B cell (primary cell): ENCODE measurements at places on chromosomes 13 and 19. TPM values are rescaled to one million over a fixed set of nuclear protein-coding genes. Genes with fewer than 3 reads are reported as not detected.

DNA sequence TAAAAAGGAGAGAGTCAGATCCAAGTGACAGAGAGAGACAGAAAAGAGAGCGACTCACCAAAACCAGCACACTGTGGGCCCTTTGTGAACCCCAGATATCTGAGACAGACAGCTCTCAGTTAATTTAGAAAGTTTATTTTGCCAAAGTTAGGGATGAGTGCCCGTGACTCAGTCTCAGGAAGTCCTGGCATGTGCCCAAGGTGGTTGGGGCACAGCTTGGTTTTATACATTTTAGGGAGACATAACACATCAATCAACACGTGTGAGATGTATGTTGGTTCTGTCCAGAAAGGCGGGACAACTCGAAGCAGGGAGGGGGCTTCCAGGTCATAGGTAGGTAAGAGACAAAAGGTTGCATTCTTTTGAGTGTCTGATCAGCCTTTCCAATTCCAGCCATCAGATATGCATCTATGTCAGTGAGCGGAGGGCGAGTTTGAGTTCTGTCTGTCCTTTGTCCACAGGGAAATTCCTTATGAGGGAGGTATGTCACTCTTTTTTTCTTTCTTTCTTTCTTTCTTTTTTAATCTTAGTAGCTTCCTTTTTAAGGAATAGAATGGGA lies 37.2 kb upstream of the ATP11A start:
- H3K27me3 ChIP-seq, result no peaks in the 10 kb centered on the region
- H3K4me1 ChIP-seq, result no peaks in the 10 kb centered on the region
- DNase-seq, result no peak
- no peaks in the 10 kb centered on the region for H3K36me3 ChIP-seq
- H3K4me3 ChIP-seq, result no peak overlapping the region
- no peak overlapping the region for H3K27ac ChIP-seq

GRCh38 chr13:37905736-37906135 lies 36.2 kb upstream of the TRPC4 start:
- no peak overlapping the region for H3K27ac ChIP-seq
- H3K36me3 ChIP-seq, result no peaks in the 10 kb centered on the region
- H3K27me3 ChIP-seq, result no peaks in the 10 kb centered on the region
- DNase-seq, result no peak
- no peaks in the 10 kb centered on the region for H3K4me1 ChIP-seq
- no peak overlapping the region for H3K4me3 ChIP-seq

DNA sequence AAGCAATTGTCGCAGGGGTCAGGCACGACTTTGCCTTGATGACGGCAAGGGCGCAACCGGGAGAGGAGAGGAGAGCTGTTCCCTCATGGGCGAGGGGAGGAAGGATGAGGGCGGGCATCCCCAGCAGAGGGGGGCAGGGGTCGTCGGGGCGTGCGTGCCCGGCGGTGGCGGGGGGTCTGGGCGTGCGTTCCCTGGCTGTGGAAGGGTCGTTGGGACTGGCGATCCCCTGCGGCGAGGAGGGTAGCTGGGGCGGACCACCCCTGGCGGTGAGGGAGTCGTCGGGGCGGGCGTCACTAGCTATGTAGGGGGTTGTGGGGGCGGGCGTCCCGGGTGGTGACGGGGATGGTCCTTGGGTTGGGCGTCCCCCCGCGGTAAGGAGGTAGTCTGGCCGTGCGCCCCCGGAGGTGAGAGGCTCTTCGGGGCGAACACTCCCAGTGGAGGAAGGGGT lies 1.7 kb downstream of the COMP start:
- peaks cover 52% of the 10 kb centered on the region for H3K4me1 ChIP-seq
- DNase-seq, result no peak

DNA sequence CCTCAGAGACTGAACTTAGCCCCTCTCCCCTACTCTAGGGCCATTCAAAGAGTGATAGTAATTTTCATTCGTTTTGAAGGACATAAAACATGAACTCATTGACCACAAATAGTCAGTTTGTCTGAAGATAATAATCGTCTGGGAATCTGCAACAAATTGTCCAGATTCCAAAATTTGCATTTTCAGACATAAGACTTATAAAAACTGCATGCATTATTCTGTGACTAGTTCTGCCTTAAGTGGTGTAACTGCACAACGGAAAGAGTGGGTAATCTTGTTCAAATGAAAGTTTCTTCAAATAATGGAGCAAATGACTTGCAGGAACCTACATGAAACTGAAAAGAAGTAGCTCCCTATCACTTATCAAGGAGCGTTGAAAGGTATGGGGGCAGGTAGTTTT lies 8.4 kb downstream of the CSNK1A1L start:
- no peaks in the 10 kb centered on the region for H3K36me3 ChIP-seq
- H3K4me1 ChIP-seq, result no peaks in the 10 kb centered on the region
- H3K27ac ChIP-seq, result no peak overlapping the region
- DNase-seq, result no peak
- H3K27me3 ChIP-seq, result no peaks in the 10 kb centered on the region

- H3K27me3 ChIP-seq, result no peaks in the 10 kb centered on the region
- no peaks in the 10 kb centered on the region for H3K4me1 ChIP-seq
- H3K4me3 ChIP-seq, result no peak within 1 kb of the TSS
These were observed at the start of gene OR7G1 for GRCh38 chr19:9115307-9115813. TSS of gene OR7G1 (minus strand) at chr19:9115763. CDS start at chr19:9115763, 0 bp downstream.

- H3K4me1 ChIP-seq, result no peaks in the 10 kb centered on the region
- no peak for DNase-seq
- peaks cover 3% of the 10 kb centered on the region for H3K27me3 ChIP-seq
- H3K27ac ChIP-seq, result no peak overlapping the region
- H3K4me3 ChIP-seq, result no peak overlapping the region
These were observed 226.8 kb downstream of the LACC1 start for GRCh38 chr13:44106266-44107152.

GRCh38 chr13:48909056-48909389 lies 66.7 kb upstream of the FNDC3A start:
- no peak overlapping the region for H3K27ac ChIP-seq
- no peaks in the 10 kb centered on the region for H3K36me3 ChIP-seq
- DNase-seq, result no peak
- H3K4me3 ChIP-seq, result no peak overlapping the region
- no peaks in the 10 kb centered on the region for H3K27me3 ChIP-seq

GRCh38 chr13:42129033-42129432 lies 80.6 kb downstream of the DGKH start:
- no peaks in the 10 kb centered on the region for H3K27me3 ChIP-seq
- no peak overlapping the region for H3K4me3 ChIP-seq
- no peak overlapping the region for H3K27ac ChIP-seq
- no peaks in the 10 kb centered on the region for H3K4me1 ChIP-seq
- no peak for DNase-seq

- H3K27ac ChIP-seq, result no peak overlapping the region
- H3K27me3 ChIP-seq, result no peaks in the 10 kb centered on the region
- H3K4me3 ChIP-seq, result no peak overlapping the region
- DNase-seq, result no peak
- peaks cover 10% of the 10 kb centered on the region for H3K36me3 ChIP-seq
These were observed 71.3 kb downstream of the DPF1 start for GRCh38 chr19:38152461-38153379.

GRCh38 chr13:20702915-20703779 lies at the start of gene IL17D:
TSS of gene IL17D (plus strand) at chr13:20703699. CDS start at chr13:20704002, 303 bp downstream.
- H3K27me3 ChIP-seq, result peaks cover 31% of the 10 kb centered on the region
- peak; percentile 65 for DNase-seq
- H3K4me3 ChIP-seq, result peak within 1 kb of the TSS; percentile 59
- H3K27ac ChIP-seq, result no peak within 1 kb of the TSS
- H3K36me3 ChIP-seq, result no peaks in the 10 kb centered on the region

DNA sequence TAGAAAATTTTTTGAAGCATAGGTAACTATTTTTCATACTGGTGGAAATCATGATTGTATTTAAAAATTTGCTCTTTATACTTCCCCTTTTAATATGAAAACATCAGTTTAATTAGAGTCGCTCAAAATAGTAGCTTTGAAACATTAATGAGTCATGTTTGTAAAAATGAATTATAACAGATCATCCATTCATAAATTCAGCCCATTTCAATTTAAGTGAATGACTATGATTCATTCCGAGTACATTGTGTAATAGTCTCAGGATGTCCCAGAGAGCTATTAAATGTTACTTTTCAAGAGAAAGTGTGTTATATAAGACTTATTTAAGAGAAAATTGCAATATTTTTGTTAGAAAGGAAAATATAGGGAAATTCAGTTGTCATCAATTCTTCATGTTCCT lies 111.0 kb downstream of the FNDC3A start:
- no peaks in the 10 kb centered on the region for H3K27me3 ChIP-seq
- H3K27ac ChIP-seq, result no peak overlapping the region
- H3K4me1 ChIP-seq, result no peaks in the 10 kb centered on the region
- no peaks in the 10 kb centered on the region for H3K36me3 ChIP-seq

DNA sequence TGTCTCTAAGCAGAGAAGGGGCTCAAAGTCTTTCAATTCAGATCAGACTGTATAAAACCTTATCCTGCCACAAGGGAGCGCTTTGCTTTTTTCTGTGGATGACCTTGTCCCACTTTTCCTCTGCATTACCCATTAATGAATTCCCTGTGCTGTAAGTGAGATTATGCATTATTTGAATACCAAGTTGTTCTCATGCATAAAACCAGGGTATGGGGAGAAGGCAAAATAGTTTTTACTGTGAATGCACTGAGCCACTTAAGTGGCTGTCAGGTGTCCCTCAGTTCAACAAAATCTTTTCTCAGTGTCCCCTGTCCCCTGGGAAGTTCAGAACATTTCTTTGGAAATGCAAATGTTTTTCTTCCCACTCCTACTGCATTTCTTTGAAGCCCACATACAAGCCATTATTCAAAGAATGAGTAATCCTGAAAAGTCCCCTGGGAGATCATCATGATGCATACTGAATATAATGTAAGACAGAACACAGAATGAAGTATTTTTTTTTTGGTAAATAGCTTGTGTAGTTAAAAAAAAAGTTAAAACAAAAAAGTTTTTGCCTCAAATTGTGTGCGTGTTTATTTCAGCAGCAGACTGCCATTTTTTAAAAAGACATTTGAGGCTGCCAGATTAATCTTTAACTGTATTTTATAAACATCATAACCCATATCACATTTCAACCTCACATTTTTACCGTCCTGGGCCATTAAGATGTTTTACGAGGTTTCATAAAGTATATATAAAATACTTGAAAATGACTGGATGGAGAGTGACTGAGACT lies 506.7 kb upstream of the PCDH9 start:
- no peak overlapping the region for H3K27ac ChIP-seq
- no peak overlapping the region for H3K4me3 ChIP-seq
- no peaks in the 10 kb centered on the region for H3K27me3 ChIP-seq
- no peaks in the 10 kb centered on the region for H3K36me3 ChIP-seq

GRCh38 chr19:42465827-42466280 lies 23.1 kb upstream of the CXCL17 start:
- peaks cover 53% of the 10 kb centered on the region for H3K4me1 ChIP-seq
- H3K27ac ChIP-seq, result peak overlapping the region; percentile 60
- H3K4me3 ChIP-seq, result no peak overlapping the region

- H3K27ac ChIP-seq, result no peak overlapping the region
- no peaks in the 10 kb centered on the region for H3K27me3 ChIP-seq
- no peaks in the 10 kb centered on the region for H3K4me1 ChIP-seq
- H3K36me3 ChIP-seq, result no peaks in the 10 kb centered on the region
- DNase-seq, result no peak
- H3K4me3 ChIP-seq, result no peak overlapping the region
These were observed 1505.9 kb downstream of the PCDH9 start for GRCh38 chr13:65724226-65724625.

- H3K27me3 ChIP-seq, result no peaks in the 10 kb centered on the region
- peaks cover 27% of the 10 kb centered on the region for H3K4me1 ChIP-seq
- no peaks in the 10 kb centered on the region for H3K36me3 ChIP-seq
- no peak overlapping the region for H3K27ac ChIP-seq
- no peak overlapping the region for H3K4me3 ChIP-seq
- no peak for DNase-seq
These were observed 149.0 kb upstream of the ZNF536 start for GRCh38 chr19:30222992-30223865.

DNA sequence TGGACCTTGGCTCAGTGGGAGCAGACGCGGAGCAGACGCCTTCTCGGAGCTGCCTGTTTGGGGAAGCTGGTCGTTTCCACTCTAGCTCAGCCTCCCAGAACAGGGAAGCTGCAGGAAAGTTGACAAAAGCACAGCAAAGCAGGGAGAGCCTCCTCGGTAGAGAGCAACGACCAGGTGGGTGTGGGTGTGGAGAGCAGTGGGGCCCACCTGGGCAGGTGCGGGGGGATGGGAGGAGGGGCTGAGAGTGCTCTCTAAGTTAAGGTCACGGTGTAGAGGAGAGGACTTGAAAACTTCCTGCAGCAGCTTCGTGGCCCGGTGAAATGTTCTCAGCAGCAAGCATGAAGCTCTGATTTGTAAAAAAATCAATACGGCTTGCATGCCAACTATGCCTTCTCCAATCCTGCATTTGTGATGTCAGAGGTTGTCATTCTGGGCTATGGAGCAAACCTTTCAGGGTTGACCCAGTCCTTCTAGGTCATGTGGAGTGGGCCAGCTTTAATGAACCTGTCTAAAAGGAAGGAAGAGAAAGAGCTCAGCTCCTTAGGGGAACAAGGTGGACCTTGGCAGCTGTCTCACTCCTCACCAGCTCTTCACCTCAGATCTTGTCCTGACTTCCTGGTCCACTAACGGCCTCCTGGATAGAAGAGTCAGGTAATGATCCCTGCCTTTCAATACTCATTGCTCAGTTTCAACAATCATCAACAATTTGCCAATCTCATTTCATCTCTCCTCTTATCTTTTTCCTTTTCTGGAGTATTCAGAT lies 85.8 kb upstream of the UBL3 start:
- no peaks in the 10 kb centered on the region for H3K36me3 ChIP-seq
- H3K27me3 ChIP-seq, result no peaks in the 10 kb centered on the region
- peak overlapping the region; percentile 47 for H3K4me3 ChIP-seq
- no peak for DNase-seq

GRCh38 chr19:16136185-16136999 lies 7.1 kb upstream of the HSH2D start:
- H3K4me3 ChIP-seq, result no peak overlapping the region
- no peaks in the 10 kb centered on the region for H3K36me3 ChIP-seq
- no peaks in the 10 kb centered on the region for H3K27me3 ChIP-seq
- H3K27ac ChIP-seq, result peak overlapping the region; percentile 30

- H3K4me1 ChIP-seq, result no peaks in the 10 kb centered on the region
- no peaks in the 10 kb centered on the region for H3K27me3 ChIP-seq
- no peak overlapping the region for H3K27ac ChIP-seq
- H3K4me3 ChIP-seq, result no peak overlapping the region
- no peaks in the 10 kb centered on the region for H3K36me3 ChIP-seq
These were observed 246.6 kb downstream of the NHLRC3 start for GRCh38 chr13:39284801-39285388.

ZGLP1 gene
- 6.4 and 7.4 TPM in 2 replicates for total RNA-seq

JSRP1 gene
- total RNA-seq, result 2.8 and 3.0 TPM in 2 replicates

CACNA1A gene
- total RNA-seq, result 1.3 and 1.7 TPM in 2 replicates

THSD1 gene
- 0.34 and 0.44 TPM in 2 replicates for total RNA-seq

ZNF493 gene
- 79.0 and 85.3 TPM in 2 replicates for total RNA-seq

SLC25A30 gene
- 16.9 and 25.8 TPM in 2 replicates for total RNA-seq

FFAR1 gene
- 3.0 and 3.3 TPM in 2 replicates for total RNA-seq

ZNF414 gene
- 40.7 and 43.8 TPM in 2 replicates for total RNA-seq

PIAS4 gene
- 56.8 and 57.2 TPM in 2 replicates for total RNA-seq

DIRAS1 gene
- 22.0 and 23.7 TPM in 2 replicates for total RNA-seq

MAB21L1 gene
- not detected in 2 replicates for total RNA-seq

SYNGR4 gene
- not detected in 2 replicates for total RNA-seq

THOP1 gene
- 56.4 and 59.0 TPM in 2 replicates for total RNA-seq

CYP4F12 gene
- not detected in 2 replicates for total RNA-seq
